ENCODE measurements at places on chromosomes 6 and 20.

DNA sequence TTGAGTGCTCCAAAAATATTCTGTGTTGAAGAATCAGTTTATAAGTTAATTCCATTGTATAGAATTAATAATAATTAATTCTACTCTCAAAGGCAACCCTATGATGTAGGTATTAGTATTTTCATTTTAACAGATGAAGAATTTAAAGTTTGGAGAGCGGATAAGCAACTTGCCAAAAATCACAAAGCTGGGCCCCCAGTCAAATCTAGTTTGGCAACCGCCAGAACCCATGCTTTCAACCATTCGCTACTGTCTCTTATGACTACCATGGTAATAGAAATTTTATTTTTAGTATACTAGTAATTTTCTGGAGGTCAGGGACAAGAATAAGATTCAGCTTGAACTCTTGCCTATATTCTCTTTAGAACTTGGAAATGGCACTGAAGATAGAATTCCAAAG lies 229.8 kb downstream of the IBTK start:
- DNase-seq, result no peak

GRCh38 chr6:66429210-66429609 lies 722.2 kb upstream of the EYS start:
- DNase-seq, result no peak

GRCh38 chr6:146975093-146975492 lies 229.1 kb upstream of the STXBP5 start:
- no peak for DNase-seq

DNA sequence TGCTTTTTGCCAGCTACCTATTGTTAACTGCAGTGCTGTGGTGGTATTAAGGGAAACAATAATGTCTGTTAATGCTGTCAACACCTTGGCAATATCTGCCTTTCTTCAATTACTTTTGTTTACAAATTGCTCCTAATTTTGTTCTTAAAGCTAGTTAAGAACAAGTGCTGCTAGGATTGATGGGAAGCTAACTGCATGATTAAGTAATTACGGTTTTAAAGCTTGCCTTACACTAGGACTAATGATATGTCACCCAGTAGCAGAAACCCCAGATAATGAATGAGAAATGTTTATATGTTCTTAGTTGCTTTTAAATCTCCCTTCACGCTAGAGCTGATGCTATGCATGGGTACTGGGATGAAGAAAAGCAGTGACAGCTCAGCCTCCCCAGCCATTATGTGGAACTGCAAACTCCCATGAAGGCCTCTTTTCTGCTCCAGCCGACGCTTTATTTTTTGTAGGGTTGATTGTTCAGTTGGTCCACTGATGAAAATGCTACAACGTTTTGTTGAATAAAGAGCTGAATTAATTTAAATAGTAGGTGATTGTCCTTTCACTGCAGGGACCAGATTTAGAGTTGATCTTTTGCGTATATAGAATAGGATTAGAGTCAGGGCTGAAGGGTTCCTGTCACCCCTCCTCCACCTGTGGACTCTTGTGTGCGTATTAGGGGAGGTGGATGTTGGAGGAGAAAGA lies 610.5 kb downstream of the TFAP2B start:
- DNase-seq, result peak; percentile 14

GRCh38 chr6:168737014-168737413 lies 296.0 kb downstream of the SMOC2 start:
- no peak for DNase-seq

DNA sequence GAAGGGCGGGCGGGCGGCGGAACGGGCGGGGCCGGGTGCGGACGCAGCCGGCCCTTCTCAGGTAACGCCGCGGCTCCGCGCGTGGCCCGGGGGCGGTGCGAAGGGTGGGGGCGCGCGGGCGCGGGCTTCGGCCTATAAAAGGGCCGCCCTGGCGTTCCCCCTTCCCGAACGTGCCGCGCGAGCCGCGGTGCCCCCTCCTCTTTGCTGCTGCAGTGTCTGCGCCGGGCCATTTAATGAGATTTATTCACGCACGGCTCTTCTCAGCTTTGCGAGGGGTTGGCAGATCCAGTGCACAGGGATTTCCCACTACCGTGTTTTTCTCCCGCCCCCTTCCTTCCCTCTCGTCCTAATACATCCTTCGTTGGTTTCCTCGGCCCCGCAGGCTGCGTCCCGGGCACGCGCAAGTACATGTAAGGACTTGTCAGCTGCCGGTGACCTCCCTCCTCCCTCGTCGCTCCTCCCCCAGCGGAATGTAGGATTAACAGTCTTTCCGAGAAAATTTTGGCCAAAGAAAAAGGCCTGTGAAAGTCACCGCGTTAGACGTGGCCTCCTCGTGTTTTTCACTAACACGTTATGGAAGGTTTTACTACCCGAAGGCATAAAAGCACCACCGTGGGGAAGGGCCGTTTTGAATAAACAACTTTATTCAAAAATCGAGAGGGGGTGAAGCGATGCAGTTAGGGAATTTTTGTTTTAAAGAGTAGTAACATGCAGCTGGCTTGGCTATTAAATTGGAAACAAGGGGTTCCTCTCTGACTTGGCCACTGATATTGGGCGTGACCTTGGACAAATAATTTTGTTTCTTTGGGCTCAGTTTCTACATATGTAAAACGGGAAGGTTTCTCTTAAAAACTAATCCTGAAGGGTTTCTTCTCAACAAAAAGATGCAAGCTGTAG lies 966 bp upstream of the REV3L start:
- DNase-seq, result peak; percentile 73

DNA sequence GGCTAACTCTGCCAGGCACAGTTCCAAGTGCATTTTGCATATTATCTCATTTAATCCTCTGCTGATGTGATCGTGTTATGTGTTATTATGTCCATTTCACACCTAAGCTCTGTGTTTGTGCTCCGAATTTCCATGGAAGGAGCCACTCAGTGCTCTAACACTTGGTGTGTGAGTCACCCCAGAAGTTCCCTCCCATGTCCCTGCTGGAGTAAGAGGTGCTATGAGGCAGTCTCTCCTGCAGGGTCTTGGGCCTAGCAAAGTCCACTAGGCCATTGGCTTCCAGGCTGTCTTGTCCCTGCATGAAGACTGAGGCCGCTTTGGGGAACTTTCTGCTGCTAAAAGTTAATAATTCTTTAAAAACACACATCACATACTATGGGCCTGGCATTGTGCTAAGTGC lies 405.9 kb upstream of the SULF2 start:
- DNase-seq, result no peak

- DNase-seq, result no peak
Observed at GRCh38 chr6:168184701-168185100, 105.7 kb upstream of the FRMD1 start.

DNA sequence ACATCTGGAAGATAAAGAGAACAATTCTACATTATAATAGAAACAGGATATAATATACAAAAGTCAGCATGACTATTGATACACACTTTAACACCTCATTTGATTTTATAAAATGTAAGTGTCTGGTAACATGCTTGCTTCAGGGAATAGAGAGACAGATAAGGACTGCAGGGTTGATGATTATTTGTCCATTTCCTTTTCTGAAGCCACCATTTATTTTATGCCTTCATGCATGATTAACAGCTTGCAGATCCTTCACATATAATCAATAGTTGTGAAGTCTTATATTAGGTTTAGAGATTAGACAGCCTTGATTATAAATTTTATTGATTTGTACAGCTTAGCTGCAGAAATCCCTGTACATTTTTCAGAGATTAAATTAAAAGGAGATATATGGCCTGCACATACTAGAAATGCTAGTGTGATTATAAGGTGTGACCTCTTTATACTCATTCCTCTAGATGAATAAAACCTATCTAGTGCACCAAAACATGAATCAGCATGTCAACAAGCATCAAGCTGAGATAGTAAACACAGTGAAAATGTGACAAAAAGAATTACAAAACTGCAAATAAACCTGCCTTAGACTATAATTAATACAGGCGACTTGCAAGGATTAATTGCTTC lies 198.8 kb upstream of the THEMIS start:
- no peak for DNase-seq

DNA sequence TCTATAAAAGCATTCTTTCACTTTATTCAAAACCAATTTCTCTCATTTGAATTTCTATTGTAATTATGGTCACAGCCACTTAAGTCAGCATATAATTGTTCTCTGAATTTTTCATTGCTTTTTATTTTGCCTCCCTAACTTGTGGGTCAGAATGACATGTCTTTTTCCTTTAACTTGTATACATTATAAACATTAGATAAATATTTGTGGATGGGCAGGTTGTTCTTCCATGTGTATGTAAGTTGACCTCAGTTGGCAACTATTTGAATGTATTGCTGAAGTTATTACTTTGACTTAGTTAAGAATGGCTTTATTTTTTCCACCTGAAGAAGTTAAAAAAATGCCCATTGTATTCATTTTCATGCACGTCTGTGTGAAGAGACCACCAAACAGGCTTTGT lies 83.0 kb upstream of the MAP3K7 start:
- no peak for DNase-seq

- DNase-seq, result no peak
Observed at GRCh38 chr20:49845060-49845459, 32.4 kb downstream of the SLC9A8 start.

DNA sequence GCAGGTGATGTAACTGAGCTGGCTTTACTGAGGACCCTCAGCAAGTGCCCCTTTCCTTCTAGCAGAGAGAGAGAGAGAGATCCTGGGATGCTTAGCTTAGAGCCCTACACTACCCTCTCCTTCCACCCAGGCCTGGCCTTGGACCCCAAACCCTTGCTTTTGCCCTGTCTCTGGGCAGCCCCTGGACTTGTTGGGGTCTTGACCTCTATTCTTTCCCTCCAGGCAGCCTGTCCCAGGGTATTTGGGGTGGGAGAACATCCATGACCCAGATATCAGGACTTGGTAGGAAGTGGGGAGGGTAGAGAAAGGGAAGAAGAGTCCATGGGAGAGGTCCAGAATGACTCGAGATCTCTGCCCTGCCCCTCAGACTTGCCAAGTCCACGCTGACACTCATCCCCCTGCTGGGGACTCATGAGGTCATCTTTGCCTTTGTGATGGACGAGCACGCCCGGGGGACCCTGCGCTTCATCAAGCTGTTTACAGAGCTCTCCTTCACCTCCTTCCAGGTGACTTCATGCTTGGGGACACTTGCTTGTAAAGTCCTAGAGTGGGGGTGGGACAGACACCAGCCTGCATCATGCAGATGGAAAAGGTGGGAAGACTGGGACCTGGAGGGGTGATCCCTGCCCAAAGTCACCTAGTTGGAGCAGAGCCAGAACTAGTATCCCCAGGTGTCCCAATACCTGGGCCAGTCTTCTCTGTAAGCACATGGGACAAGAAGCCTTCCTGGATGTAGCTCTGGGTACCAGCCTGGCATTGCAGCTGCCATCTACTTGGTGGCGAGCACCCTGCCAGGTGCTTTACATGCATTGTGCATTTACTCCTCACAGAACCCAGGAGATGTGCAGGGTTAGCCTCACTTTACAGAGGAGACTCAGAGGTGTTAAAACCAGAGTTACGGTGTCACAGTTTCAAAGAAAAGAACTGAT lies 30.9 kb downstream of the GLP1R start:
- no peak for DNase-seq

GRCh38 chr6:3471711-3472110 lies 14.9 kb upstream of the SLC22A23 start:
- no peak for DNase-seq

GRCh38 chr6:11522812-11523605 lies 14.5 kb upstream of the TMEM170B start:
- DNase-seq, result no peak

GRCh38 chr6:125507987-125508655 lies 206.4 kb upstream of the HDDC2 start:
- DNase-seq, result no peak

- no peak for DNase-seq
Observed at GRCh38 chr20:1934721-1935573, 39.7 kb downstream of the SIRPA start.

DNA sequence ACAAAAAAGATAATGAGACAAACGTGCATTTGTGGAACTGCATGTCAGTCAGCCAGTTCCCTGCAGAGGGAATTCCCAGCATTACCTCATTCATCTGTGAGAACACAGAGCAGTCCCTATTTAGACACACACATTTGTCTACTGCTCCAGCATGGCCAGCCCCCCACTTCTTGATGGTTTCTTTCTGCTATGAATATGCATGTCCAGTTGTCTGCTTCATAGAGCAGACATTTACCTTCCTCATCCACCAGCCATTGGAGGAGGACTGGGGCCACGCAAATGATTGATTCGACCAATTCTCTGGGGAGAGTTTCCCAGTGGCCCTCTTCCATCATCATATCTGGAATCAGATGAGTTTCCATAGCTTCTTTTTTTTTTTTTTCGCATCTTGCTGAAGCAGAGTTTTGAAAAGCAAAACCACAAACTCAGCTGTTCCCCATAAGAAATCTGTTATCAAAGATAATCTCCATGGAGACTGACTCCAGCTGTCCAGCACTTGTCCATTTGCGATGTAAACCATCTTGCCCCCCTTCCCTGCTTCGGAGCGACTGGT lies 11.8 kb downstream of the ENPP1 start:
- no peak for DNase-seq

DNA sequence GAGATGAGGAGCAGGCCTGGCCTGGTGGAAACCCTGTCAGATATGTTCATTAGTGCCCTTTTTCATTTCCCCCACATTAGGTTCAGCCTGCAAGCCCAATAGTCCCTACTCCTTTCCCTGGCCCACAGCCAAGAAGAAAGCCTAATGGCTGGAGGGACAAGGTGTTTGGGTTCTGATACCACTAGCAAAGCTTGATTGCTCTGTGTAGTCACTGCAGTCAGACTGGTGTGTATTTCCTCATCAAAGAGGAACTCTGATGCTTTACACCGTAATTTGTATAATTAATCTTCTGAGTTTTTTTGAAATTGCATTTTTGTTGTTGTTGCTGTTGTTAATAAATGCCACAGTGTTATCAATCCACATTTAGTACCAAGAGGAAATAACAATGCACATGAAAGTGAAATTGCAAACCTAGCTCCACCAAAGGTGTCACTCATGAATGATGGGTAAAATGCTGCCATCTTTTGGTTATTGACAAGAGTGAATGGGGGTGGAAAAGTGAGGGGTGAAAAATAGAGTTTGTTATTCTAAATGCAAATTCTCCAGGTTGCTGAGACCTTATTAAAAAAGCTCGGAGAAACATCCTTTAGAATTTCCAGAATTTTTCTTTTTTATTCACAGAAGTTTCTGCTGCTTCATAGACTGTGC lies 320.2 kb upstream of the POU3F2 start:
- no peak for DNase-seq
